ENCODE measurements at places on chromosomes 4 and X. TPM values are rescaled to one million over a fixed set of nuclear protein-coding genes. Genes with fewer than 3 reads are reported as not detected.

Gene EMCN
- not detected for total RNA-seq

Gene SMARCA1
- total RNA-seq = 104 TPM

Gene DIPK2B
- not detected for total RNA-seq

Gene NKX3-2
- total RNA-seq = 5.2 TPM

Gene CPZ
- total RNA-seq = 6.3 TPM

Gene RTL5
- total RNA-seq = 13.2 TPM

Gene CYSLTR1
- total RNA-seq = not detected

Gene ARHGAP10
- 23.4 TPM for total RNA-seq

Gene MCF2
- 0.27 TPM for total RNA-seq

Gene NIPAL1
- total RNA-seq = 3.8 TPM

Gene HPSE
- total RNA-seq = 0.75 TPM

DNA sequence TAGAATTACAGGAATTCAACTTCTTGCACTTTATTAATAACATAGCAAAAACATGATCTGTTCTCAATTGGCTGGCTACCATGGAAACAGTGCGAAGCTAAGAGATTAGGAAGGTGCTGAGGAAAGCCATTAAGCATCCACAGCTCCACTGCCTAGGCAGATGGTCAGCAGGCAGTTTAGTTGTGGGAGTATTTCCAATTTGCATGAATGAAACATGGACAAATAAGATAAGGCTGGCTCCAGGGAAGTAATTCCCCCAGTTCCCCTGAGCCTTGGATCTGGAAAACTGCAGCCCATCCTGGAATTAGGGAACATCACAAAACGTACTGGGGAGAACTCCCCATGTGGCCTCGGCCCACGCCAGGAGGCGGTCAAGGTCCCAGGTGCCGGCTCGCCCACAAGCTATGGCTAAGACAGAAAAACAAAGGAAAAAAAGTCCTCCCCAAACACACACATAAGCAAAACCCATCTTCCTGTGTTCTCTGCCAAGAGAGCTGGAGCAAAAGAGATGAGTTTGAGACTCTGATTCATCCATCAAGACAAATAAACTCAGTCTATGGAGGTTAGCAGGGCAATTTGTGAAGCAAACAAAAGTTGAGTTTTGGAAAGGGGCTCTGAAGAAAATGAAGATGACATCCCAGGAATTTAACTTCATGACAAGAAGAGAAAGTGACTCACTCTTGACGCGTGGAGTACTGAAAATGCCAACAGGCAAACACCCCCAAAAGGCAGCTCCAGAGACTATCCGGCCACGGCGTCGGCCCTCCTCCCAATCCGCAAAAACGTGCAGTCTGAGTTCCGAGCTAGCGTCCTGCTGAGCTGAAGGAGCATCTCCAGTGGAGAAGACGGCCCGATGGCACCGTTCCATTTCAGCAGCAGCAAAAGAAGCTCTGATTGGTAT, 45.1 kb downstream of the IGFBP7 start:
- DNase-seq = peak; percentile 99

- no peak for DNase-seq
These were observed 222.4 kb downstream of the FMR1NB start for GRCh38 chrX:148203531-148203930.

- DNase-seq = peak; percentile 95
These were observed 344.6 kb upstream of the CTSO start for GRCh38 chr4:156298230-156298629.

DNA sequence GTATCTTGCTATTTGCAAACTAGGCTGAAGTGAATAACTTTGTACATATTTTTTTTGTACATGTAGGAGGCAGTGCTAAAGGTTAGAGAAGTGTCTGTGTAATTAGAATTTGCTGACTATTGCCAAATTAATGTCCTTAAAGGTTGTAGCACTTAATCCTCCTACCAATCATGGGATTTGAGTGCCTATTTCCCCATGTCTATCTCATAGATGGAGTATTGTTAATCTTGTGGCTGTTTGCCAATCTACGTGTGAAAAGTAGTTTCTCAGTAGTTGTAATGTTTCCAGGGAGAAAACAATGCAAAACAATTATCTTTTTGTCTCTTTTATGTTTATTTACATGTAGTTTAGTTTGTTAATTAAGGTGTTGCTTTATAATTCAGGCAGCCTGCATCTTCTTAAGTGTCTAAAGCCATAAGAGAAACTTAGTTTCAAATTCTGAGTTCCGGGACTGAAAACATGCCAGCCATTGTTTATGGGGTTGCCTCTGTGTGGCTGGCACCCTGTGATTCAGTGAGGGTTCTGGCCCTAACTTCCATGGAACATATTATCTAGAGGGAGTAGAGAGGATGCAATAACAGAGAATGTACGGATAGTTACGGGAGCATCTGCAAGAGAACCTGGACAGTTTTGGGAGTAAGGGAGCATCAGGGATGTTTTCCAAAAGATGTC, 142.4 kb downstream of the KLHL8 start:
- DNase-seq = no peak

DNA sequence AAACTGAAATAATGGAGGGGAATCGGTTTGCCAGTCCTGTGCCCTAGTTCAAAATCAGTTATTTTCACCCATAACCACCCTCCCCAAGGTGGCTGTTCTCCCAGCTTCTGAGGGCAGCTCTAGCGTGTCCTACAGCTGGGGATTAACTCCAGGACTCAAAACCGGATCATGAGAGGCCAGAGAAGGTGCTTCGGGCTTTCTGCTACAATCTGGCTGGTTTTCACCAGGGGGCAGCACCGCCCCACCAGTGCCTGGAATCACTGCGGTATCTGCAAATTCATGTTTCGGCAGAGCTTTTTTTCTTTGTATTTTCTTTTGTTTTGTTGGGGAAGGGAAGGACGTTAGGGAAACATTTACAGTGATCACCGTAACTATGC, 28.4 kb downstream of the PDHA1 start:
- DNase-seq = peak; percentile 20

DNA sequence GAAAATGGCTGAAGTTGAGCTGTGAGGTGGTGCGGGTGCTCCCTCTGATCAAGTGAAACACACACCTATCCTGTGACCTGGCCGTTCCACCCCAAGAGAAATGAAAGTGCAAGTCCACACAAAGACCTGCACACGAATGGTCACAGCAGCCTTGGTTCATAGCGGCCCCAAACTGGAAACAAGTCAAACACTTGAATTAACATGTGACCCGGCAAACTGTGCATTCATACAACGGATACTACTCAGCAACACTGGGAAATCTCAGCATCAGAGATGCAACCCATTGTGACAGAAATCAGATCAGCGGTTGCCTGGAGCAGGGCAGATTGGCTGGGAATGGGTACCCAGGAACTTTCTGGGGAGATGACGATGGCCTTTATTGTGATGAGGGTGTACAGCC, 7.6 kb downstream of the G6PD start:
- no peak for DNase-seq

DNA sequence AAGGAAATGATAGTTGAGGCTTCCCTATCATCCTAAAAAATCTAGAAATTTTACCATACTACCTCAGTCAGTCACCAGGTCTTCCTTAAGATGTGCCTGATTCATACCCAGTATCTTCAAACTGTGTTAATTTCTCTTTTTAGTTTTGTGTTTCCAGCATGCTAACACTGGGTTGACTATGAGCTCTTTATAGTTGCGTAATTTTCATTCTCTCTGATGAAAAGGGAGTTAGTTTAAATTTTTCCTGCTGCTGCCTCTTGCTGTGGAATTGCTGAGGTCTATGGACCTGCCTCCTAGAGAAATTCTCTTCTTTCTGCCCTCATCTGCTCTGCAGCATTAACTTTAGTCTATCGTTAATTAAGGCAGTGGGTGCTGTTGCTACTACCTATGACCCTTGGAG, 66.6 kb downstream of the BANK1 start:
- DNase-seq = no peak

DNA sequence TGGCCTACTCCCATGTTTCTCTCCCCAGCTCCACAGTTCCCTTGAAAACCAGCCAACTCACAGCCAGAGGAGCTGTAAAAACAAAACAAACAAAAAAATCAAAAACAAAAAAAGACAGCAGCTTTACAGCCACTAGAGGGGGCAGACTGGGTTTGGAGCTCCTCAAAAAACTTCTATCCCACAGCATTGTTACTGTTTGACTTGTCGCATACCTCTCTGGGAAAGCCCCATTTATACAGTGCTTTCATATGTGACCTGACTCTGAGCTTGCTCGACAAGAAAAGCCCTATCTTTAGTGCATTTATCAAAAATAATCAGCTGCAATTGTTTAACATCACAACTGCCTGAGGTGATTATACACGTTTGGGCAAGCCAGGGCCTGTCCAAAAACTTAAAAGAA, 21.6 kb downstream of the TSPAN6 start:
- DNase-seq = peak; percentile 57

DNA sequence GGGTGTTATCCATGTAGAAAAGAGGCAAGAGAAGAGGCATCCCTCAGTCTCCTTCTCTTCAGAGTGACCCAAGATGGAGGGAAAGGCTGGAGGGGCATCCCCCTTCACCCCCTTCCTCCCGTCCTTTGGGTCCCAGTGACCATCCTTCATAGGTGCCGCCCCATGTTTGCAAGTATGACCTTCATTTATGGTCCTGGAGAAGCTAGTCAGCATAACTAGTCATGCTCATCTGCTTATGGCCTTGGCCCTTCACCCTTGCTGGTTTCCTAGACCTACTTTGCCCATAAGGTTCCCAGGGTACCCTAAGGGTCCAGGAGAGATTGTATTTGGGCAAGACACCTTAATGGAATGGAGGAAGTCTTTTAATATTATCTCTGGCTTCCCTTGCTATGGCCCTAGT, 46.7 kb downstream of the HMGB2 start:
- DNase-seq = no peak

DNA sequence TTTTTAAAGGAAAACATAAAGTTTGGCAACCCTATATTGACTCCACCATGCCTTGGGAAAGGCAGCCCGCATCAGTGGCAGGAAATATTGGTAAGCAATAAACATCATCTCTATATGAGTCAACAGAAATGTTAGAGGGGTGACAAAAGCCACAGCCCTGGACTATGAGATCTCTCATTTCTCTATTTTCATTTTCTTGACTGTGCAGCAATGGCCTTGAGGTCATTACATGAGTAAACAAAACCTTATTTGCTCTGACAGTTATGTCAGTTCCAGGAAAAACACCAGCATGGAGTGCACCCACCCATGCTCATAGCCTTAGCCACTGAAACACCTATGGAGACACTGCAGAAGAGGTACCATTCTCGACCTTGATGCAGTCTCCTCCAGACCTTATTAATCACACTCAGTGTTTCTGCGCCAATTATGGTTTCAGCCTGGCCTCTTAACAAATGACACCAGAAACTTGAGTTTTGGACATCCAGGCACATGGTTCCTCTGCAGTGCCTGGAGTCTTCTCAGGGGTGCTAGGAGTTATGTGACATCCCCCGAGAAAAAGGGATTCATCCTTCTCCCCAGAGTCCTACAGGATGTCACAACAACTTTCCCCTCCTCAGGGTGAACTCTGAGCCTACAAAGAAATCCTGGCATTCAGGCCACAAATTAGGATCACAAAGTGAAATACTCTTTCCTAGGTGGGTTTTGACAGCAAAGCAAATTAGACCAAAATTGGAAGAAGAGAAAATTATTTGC, 16.0 kb upstream of the HPGD start:
- no peak for DNase-seq

DNA sequence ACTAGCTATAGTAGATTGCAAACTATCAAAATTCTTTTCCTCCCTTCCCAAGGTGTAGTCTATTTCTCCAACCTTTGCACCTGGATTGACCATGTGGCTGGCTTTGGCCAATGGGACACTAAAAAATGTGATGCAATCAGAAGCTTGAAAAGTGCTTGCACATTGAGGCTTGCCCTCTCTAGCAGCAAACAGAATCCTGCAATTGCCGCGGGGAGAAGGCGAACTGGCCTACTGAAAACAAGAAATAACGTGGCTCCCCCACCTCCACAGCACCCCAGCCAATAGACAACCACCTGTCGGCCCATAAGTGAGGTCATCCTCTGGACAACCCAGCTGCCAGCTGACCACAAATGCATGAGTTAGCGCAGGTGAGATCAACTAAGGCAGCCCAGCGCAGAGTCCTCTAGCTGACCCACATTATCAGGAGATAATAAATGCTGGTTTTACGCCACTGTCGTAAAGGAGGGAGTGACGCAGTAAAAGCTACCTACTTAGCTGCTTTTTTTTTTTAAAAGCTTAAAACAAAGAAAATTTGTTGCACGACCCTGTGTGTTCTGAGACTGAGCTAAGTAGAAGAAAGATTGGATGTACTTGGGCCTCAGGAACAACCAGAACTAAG, 95.2 kb downstream of the GK start:
- no peak for DNase-seq

- peak; percentile 83 for DNase-seq
These were observed 64.1 kb upstream of the TENM3 start for GRCh38 chr4:182179105-182179504.

DNA sequence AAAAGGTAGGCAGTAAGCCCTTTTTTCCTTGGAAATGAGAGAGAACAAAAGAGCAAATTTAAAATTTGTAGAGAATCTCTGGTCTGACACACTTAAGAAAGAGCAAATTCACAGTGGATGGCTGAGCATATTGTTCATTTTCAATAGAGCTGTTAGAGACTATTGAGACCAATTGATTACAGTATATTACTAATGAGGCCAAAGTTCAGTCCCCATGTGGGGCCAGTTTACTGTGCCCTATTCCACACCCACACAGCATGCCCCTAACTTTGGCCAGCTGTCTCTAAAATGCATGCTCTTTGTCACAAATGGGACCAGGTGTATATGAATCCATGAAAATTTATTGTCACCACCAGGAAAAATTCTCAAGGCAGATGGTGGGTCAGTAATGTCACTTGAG, 470.5 kb downstream of the PCDH7 start:
- no peak for DNase-seq

DNA sequence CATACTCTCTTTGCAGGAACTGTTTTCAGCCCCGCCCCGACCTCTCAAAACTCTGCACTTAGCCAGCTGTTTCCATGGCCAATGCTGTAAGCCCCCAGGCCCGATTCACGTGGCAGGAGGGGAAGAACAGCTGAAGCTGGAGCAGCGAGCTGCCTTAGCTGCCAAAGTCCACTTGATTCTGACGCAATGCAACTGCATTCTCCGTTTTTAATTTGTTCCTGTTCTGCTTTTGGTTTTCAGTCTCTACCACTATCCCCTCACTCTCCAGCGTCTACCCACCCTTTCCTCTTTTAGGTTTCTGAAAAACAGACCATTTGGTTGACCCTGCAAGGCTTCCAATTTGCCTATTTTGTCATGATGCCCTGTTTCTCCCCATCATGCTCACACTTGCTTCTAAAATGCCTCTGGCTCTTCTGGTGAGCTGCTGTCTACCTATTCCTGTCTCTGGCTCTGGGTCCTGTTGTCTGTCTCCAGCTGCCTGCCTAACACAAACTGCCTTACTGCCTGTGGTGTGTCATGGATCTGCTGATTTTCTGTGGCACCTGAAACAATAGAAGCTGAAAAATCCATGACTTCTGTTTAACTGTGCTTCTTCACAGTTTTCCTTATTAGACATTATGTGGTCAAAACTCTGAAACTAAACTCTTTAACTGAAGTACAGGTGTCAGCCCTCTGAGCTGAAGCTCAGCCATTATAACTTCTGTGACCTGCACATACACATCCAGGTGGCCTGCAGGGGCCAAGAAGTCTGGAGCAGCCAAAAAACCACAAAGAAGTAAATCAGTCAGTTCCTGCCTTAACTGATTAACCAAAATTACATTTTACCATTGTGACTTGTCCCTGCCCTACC, 160.5 kb upstream of the AGTR2 start:
- no peak for DNase-seq

- DNase-seq = no peak
These were observed 51.5 kb downstream of the SLC2A9 start for GRCh38 chr4:9969526-9970398.

Measured in astrocyte (in vitro differentiated cells and primary cell).